Islet precursor cell (in vitro differentiated cells): ENCODE measurements at places on chromosomes 7 and 10.

DNA sequence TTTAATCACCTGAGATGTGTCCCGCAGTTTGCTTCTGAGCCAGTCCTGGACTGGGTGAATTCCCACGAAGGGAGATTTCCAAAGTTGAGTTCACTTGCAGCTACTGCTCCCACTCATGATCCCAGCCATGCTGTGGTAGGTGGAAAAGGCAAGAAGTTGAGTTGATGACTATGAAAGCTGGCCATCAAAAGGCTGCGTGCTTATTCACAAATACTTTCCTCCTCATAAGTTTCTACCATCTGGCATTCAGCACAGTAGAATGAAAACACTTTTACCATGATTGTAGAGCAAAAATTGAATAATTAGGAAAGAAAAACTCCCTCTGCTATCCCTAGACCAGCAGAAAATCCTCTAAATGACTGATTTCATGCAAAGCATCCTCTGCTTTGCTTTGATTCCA lies 281.8 kb downstream of the INHBA start:
- no peak for DNase-seq

DNA sequence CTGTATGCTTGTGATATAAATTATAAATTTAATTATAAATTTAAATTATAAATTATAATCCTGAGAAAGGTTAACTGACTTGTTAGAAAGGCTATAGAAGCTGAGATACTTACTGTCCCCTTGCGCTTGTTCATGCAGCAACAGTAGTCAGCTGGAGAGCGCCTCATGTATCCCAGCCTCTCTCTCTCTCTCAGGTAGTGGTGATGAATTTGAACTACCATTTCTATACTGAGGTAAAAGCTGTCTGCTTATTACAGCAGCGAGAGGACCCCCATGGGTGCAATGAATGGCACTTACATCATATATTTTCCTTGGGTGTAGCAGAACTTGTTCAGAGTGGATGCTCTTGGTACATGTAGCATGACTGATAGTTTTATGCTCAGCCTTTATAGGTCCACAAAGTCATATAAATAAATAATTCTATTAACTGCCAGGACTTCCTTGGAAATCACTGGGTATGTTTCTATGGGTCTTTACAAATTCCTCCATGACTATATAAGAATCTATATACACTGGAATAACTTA lies 1308.7 kb downstream of the REEP3 start:
- DNase-seq, result no peak

GRCh38 chr7:23338439-23338838 lies 39.3 kb downstream of the MALSU1 start:
- no peak for DNase-seq

- no peak for DNase-seq
These were observed 174.5 kb upstream of the KLF14 start for GRCh38 chr7:130908345-130909160.

DNA sequence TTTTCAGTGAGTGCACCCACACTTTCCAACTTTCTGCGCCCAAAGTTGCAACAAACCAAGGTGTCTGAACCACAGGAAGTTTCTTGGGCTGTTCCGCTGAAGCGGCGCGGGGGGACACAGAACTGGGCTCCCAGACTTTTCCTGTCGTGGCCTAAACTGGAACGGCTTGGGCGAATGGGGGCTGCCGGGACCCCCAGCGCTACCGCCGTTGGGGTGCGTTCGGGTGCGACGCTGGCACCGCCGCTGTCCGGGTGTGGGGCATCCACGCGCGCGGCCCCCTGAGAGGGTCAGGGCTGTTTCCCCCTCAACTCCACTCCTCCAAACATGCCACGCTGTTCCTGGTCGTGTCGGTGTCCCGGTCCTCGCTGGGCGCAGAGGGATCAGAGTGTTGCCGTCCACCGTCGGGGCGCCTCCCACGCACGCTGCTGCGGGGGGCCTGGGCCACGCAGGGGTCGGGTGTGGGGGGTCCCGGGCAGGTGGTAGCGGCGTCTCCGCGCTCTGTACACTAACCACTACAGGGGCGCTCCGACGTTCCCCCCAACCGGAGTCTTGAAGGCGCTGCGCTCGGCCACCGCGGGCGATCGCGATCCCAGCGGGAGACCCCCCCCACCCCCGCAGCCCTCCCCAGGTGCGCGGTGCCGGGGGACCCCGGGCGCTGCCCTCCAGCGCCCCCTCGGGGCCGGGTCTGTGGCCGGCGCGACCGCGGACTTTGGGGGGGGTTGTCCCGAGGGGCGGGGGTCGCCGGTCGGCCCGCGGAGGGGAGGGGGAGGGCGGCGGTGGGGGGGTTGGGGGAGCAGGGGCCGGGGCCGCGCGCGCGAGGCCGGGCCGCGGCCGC lies 2.2 kb upstream of the CUX1 start:
- peak; percentile 57 for DNase-seq

DNA sequence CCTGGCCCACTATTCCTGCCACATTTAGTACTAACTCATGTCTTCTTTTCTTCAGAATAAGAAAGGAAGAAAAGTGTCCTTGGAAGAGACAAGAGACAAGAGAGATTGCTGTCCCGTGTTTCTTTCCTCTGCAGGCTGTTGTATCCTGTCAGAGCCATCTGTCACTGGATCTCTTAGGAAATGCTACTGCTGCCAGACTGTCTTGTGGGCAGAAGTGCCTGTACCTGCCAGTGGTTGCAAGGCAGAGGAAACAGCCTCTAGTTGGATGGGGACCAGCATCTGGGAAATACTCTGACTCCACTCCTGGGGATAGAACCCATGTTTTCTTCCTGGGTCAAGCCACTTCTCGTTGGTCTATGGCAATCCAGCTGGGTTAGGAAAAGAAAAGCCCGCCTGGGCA lies 16.7 kb upstream of the MAP3K8 start:
- DNase-seq, result no peak

DNA sequence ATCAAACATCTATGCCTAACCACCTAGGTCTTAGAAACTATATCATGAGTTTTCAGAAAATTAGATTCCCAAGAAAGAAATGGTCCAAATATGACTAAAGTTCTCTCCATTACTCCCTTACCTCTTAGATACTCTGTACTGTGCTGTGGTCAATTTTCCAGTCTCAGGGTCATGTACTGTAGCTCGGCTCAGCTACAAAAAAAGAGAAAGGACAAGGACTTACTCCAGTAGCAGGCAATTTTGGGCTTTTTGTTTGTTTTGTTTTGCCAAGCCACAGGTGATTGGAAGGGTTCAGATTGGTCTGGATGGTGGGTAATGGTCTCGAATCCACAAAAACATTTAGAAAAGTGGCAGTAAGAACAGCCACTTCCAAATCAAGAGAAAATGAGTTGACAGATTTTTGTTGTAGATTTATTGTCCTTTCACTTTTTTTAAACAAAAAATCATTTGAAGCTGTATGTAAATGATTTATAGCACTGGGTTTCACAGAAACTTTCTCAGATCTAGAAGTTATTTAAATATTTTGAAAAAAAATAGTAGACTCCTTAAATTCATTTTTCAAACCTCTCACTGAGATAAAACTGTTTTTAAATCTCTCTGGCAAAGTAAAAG lies 52.8 kb downstream of the P4HA1 start:
- no peak for DNase-seq

- DNase-seq, result no peak
These were observed 119.0 kb downstream of the FANK1 start for GRCh38 chr10:126015413-126015812.

DNA sequence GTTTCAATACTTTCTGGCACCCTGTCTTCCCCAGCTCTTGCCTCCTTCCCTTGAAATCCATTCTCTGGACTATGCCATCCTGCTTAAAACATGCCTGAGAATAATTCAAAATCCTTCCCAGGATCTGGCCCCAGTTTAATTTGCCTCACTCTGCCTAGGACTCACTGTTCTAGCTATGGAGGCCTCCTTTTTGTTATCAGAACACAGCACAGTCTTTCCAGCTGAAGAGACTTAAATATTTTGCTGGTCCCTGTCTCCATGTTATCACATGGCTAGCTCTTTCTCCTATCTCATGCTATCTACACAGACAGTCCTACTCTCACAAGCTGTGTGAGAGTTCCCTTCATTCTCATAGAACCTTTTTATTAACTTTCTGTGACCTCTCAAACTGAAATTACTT lies 194.8 kb downstream of the RNLS start:
- no peak for DNase-seq

GRCh38 chr10:122281018-122281626 lies 10.0 kb downstream of the BTBD16 start:
- peak; percentile 14 for DNase-seq

- no peak for DNase-seq
These were observed 73.2 kb upstream of the DGKI start for GRCh38 chr7:137919987-137920386.

DNA sequence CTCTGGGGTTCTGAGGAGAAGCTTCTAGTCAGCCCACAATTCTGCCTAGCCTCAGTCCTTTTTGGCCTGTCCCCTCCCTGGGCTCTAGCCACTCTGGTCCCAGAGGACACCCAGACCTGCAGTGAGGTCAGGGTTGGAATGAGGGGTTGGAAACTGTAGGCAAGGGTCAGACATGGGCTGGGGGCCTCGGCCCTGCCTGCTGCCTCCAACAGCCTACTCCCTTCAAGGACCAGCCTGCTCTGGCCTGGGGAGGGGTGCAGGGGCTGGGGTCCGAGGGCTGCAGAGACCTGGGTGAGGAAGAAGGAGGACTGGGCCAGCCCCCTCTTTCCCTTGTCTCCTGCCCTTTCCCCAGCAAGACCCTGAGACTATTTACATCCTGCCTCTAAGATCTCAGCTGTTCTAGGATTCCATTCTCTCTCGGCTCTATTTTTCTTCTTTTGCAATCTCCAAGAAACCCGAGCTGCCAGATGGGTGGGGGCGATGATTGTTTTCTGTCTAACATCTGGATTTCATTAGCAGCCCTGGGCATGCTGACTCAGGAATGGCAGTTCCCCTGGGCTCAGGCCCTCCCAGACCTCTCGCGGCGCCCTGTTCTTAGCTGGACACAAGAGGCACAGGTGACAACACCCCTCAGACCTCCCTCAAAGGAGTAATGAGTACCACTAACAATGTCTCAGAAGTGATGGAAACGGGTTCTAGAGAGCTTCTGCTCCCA lies 23.1 kb downstream of the ZCCHC24 start:
- DNase-seq, result no peak

DNA sequence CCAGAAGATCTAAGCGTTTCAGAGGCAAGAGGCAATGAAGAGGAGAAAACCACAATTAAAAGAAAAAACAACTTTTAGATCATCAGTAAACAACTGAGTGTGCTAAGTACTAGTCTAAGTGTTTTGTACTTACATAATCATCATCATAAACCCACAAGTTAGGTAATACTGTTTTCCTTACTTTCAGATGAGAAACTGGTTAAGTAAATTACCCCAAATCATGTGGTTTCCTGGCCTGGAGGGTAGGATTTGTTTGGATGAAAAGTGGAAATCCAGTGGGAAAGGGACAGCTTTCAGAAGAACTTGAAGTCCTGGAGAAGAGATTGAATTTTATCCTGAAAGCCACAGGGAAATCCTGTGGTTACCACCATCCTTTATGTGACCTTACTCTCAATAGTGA lies 463.3 kb downstream of the LRMDA start:
- no peak for DNase-seq

- DNase-seq, result no peak
These were observed 46.9 kb downstream of the TMEM26 start for GRCh38 chr10:61406242-61406641.

DNA sequence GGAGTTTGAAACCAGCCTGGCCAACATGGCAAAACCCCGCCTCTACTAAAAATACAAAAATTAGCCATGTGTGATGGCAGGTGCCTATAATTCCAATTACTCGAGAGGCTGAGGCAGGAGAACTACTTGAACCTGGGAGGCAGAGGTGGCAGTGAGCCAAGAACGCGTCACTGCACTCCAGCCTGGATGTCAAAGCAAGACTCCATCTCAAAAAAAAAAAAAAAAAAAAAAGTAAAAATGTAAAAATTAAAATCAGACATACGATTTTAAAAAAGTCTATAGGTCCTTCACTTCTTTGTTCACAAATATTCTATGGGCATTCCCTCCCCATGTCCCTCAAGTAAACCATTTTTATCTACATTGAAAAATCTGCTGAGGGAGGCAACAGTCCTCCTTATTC lies 34.9 kb upstream of the TLL2 start:
- DNase-seq, result no peak

DNA sequence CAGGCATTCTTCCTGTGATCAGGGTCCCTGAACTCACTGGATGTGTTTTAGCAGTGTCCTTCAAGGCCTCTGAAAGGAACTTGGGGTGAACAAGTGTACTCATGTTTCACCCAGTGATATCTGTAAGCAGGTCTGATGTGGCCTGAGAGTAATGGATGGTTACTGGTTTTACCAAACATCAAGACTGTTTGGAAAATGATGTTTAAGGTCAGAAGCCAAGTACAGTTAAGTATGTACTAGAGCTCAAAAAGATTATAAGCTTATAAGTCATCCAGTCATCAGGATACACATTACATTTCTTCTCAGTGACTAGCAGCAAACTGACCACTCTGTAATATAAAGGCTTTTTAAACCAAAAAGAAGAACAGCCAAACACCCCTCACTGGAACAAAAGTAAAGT lies 79.8 kb upstream of the PTN start:
- DNase-seq, result no peak

GRCh38 chr7:73715648-73716317 lies 3.7 kb downstream of the STX1A start:
- DNase-seq, result peak; percentile 94

GRCh38 chr10:78531088-78531487 lies 497.4 kb downstream of the RPS24 start:
- no peak for DNase-seq

DNA sequence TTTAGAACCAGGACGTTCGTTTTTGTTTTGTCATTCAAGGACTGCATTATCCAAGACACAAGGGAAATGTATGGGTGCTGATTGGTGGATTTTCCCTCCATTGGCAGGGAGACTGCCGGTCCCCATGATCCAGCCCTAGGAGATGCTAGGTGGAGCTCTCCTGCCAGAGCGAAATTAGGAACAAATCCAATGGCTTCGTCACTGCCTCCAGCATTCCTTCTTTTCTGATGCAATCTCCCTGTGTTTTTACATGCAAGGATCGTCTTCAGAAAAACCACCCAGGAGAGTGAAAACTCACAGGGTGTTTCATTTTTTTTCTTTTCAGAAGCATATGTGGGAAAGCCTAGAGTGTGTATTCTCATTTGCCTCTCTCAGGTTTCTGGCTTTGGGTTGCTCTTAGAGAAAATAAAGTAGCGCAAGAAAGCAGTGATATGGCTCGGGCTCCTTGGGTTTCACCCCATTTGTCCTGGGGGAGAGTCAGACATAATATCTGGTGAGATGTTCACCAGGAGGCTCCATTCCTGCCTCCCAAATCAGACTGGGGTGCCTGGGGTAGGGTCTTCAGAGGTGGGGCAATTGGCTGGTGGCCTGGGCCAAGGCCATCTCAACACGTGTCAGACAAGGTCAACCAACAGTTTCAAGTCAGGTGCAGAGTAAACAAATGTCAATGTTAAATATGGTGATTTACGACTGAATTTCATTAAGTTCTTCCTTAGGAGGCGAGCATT lies 450.9 kb upstream of the MKI67 start:
- DNase-seq, result no peak

DNA sequence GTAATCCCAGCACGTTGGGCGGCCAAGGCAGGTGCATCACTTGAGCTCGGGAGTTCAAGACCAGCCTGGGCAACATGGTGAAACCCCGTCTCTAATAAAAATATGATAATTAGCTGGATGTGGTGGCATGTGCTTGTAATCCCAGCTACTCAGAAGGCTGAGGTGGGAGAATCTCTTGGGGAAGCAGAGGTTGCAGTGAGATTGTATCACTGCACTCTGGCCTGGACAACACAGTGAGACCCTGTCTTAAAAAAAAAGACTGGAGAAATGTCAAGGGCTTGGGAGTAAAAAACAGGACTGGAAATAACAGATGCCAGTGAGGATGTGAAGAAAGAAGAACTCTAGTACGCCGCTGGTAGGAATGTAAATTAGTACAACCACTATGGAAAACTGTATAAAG lies 16.7 kb upstream of the NUP205 start:
- no peak for DNase-seq
